Upper lobe of left lung (tissue), 6 donors: ENCODE measurements at places on chromosomes 12 and 14.

GRCh38 chr14:49483268-49483667, 102.9 kb downstream of the RPS29 start:
- H3K36me3 ChIP-seq = no peaks in the 10 kb centered on the region
- no peak overlapping the region for H3K27ac ChIP-seq
- peaks cover 11% of the 10 kb centered on the region for H3K4me1 ChIP-seq
- no peak overlapping the region for H3K4me3 ChIP-seq
- H3K27me3 ChIP-seq = no peaks in the 10 kb centered on the region
- DNase-seq = no peak

DNA sequence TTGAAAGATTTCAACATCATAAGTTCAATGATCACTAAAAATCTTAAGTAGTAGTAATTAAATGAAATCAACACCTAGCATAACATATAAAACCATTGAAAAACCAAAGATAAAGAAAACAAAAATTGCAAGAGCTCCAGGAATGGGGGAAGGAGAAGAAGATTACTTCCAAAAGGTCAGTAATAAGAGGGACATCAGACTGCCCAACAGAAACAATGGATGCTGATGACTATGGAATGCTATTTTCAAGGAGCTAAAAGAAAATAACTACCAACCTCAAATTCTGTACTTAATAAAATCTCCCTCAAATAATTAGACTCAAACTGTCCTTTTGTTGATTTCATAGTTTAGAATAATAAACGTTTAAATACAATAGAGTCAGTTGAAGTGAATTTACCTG, 314.5 kb upstream of the LMO3 start:
- H3K27ac ChIP-seq = no peak overlapping the region
- H3K4me3 ChIP-seq = no peak overlapping the region
- H3K27me3 ChIP-seq = no peaks in the 10 kb centered on the region
- H3K36me3 ChIP-seq = no peaks in the 10 kb centered on the region
- H3K4me1 ChIP-seq = no peaks in the 10 kb centered on the region

DNA sequence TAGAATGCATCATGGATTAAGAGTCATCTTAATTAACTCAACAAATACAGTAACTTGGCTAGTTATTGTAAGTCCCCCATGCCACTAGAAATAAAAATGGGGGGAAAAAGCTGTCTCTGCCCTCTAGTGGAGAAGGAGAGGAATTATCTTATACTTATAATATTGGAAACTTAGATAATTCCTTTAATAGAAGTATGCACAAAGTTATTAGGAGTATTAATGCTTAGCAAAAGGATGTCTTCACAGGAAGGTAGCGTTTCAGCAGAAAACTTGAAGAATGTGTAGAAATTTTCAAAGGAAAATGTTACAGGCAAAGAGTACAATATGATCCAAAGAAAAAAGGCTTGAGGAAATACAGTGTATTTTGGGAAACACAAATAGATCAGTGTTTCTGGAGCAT, 19.8 kb downstream of the OR5AU1 start:
- H3K27ac ChIP-seq = no peak overlapping the region
- no peaks in the 10 kb centered on the region for H3K27me3 ChIP-seq
- H3K36me3 ChIP-seq = no peaks in the 10 kb centered on the region
- no peaks in the 10 kb centered on the region for H3K4me1 ChIP-seq
- no peak overlapping the region for H3K4me3 ChIP-seq
- no peak for DNase-seq

DNA sequence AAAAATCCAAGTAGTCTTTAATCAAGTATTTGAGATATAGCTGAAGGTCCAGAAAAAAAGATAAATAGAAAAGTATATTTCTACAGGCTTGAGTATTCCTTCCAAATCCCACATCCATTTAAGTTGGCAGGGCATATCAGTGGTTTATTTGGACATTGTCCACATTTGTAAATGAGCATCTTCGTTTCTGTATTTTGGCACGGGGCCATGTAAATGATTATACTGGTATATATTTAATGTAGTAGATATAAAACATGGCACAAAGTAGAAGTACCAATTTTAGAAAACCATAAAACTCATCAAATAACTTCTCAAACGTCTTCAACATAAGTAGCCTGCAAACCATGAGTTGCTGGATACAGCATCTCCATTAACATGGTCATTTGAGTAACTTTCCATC, 437.4 kb upstream of the SOX5 start:
- H3K27ac ChIP-seq = no peak overlapping the region
- no peaks in the 10 kb centered on the region for H3K36me3 ChIP-seq
- H3K27me3 ChIP-seq = no peaks in the 10 kb centered on the region
- no peaks in the 10 kb centered on the region for H3K4me1 ChIP-seq
- H3K4me3 ChIP-seq = no peak overlapping the region

- H3K36me3 ChIP-seq = no peaks in the 10 kb centered on the region
- H3K27ac ChIP-seq = no peak overlapping the region
- no peak for DNase-seq
- H3K4me1 ChIP-seq = no peaks in the 10 kb centered on the region
- no peaks in the 10 kb centered on the region for H3K27me3 ChIP-seq
Observed at GRCh38 chr12:131235871-131236271, 282.2 kb downstream of the ADGRD1 start.

DNA sequence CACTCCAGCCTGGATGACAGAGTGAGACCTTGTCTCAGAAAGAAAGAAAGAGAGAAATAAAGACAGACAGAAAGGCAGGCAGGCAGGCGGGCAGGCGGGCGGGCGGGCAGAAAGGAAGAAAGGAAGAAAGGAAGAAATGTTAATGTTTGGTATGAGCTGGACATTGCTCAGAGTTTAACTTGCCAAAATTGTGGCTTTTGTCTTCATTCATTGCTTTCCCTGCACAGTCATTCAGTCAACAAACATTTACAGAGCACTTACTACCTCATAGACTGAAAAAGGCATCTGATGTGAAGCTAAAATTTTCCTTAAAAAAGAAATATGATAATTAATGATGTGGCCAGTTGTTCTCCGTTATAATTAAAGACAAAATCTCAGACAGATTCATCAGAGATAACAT, 247.1 kb downstream of the SPTSSA start:
- DNase-seq = no peak
- H3K36me3 ChIP-seq = no peaks in the 10 kb centered on the region
- no peak overlapping the region for H3K27ac ChIP-seq
- H3K4me1 ChIP-seq = no peaks in the 10 kb centered on the region
- no peak overlapping the region for H3K4me3 ChIP-seq

DNA sequence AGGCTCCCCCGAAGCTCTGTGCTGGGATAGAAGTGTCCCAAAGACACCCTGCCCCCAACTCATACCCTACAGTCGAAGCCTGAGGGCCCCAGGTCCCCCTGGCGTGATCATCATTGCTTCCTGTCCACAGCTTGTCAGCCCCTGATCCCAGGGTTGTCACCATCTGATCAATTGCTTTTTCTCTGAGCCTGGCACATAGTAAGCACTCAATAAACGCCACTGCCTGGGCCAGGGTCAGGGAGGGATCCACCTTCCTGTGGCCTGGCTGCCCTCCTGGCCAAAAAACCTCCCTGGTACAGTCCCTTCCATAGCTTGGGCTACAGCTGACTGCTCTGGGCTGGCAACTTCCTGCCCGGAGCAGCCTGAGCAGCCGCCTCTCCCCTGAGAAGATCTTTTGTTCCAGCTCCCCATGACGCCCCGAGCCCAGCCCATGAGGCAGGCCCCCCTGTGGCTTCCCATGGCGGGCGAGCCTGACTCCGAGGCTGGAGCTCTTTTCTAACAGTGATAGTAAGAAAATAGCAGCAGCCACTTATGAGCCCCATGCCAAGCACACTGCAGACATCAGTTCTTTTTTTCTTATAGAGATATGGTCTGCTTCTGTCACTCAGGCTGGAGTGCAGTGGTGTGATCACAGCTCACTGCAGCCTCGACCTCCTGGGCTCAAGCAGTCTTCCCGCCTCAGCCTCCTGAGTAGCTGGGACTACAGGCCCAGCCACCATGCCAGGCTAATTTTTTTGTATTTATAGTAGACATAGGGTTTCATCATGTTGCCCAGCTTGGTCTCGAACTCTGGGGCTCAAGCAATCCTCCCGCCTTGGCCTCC, 6.5 kb downstream of the SH2B3 start:
- H3K4me3 ChIP-seq = no peak overlapping the region
- H3K4me1 ChIP-seq = peaks cover 58% of the 10 kb centered on the region
- peak; percentile 63 for DNase-seq
- H3K27me3 ChIP-seq = no peaks in the 10 kb centered on the region

- no peak overlapping the region for H3K4me3 ChIP-seq
- H3K27me3 ChIP-seq = no peaks in the 10 kb centered on the region
- H3K4me1 ChIP-seq = no peaks in the 10 kb centered on the region
Observed at GRCh38 chr12:126384026-126384564, 1318.9 kb downstream of the AACS start.

GRCh38 chr14:67875175-67876006, 55.8 kb downstream of the RAD51B start:
- no peaks in the 10 kb centered on the region for H3K27me3 ChIP-seq
- no peak for DNase-seq
- no peak overlapping the region for H3K4me3 ChIP-seq
- no peaks in the 10 kb centered on the region for H3K36me3 ChIP-seq
